ENCODE measurements at places on chromosomes 3 and 15. TPM values are rescaled to one million over a fixed set of nuclear protein-coding genes. Genes with fewer than 3 reads are reported as not detected.

The TRIM42 gene
- not detected for total RNA-seq

The GABRR3 gene
- total RNA-seq: not detected

The RBP2 gene
- total RNA-seq: not detected

The ACKR2 gene
- total RNA-seq: not detected

The NR1I2 gene
- not detected for total RNA-seq

The SETMAR gene
- total RNA-seq: 7.2 TPM

The CFAP161 gene
- 0.78 TPM for total RNA-seq

The MOBP gene
- total RNA-seq: 0.95 TPM

The LIPC gene
- total RNA-seq: 0.04 TPM

The TGM5 gene
- total RNA-seq: not detected

The MCTP2 gene
- total RNA-seq: 3.5 TPM

The ADPRH gene
- total RNA-seq: 8.3 TPM

Data from pulmonary artery endothelial cell (primary cell).